ENCODE measurements at places on chromosomes 7 and 10.

DNA sequence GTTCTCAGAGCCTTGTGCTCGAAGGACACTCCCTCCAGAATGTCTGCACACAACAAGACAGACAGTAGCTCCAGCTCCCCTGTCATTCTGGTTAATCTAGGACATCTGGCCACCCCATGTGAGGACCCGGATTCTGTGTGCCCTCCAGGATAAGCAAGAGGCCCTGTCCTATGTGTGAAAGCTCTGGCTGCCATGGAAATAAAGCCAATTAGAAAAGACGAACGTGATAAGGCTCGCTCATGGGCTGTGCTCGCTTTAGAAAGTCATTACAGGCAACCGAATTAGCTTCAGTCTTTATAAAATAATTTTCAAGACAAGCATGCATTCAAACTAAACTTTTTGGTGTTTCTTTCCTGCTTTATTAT lies 263.4 kb downstream of the INHBA start:
- no peak for DNase-seq

DNA sequence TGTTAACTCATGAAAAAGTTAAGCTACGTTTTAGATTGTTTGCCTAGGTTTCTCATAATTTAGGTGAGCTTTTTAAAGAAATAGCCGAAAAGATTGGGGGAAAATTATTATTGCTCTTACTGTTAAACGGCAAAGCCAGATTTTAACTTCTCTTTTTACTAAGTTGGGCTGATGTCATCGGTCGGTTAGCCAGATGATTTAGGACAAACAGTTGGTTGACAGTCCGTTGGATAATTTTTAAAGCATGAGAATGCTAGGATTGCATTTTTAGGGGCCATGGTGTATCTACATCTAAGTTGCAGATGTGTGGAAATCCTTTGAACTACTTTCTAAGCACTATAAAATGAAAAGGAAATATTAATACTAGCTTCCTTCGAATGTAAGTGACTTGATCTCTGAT lies 280.9 kb upstream of the AKR1E2 start:
- no peak for DNase-seq

DNA sequence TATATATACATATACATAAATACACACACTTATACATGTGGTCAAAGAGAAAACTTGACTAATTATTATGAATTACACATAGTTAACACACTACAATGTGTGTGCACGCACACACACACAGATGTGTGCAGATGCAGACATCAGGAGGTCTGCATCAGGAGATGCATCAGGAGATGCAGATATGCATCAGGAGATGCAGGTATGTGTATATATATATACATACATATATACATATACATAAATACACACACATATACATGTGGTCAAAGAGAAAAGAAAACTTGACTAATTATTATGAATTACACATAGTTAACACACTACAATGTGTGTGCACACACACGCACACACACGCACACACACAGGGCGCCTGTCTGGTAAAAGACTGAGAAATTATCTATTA lies 31.3 kb upstream of the MDFIC start:
- no peak for DNase-seq

DNA sequence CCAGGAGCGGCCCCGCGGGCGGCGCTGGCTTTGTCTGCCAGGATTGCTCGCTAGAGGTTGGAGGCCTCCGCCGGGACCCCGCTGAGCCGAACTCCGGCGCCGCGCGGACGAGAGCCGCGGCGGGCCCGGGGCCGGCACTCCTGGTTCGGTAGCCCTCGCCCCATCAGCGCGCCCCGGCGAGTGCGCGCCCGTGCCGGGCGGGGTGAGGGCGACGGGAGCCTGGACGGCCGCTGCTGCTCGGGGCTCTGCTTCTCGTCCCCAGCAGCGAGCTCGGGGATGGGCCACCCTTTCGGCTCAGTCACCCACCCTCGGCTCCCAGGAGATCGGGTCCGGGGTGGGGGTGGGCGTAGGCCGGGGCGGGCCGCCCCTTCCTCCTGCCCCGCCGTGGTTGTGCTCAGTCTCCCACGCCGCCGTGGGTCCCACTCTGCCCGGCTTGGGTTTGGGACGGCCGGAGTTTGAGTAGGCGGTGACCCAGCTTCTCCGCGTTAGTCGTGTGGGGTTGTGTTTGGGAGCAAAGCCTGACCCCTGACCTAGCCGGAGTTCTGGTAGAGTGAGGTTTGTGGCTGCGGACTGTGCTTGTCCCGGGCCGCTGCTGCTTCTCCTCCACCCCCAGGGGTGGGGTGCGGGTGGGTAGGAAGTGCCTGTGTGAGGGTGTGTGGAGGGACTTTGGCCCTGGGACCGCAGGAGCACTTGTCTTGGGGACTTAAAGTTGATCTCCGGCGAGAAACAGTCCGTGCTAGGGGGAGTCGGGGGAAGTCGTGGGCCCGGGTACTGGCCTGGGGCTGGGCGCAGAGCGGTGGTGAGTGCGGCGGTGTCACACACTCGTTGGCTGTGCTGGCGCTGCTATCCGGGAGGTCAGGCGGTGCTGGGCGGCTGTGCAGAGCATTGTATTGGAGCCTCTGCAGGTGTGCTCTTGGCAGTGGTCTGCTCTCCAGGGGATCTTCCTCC lies 677 bp downstream of the TSPAN14 start:
- DNase-seq: peak; percentile 40

DNA sequence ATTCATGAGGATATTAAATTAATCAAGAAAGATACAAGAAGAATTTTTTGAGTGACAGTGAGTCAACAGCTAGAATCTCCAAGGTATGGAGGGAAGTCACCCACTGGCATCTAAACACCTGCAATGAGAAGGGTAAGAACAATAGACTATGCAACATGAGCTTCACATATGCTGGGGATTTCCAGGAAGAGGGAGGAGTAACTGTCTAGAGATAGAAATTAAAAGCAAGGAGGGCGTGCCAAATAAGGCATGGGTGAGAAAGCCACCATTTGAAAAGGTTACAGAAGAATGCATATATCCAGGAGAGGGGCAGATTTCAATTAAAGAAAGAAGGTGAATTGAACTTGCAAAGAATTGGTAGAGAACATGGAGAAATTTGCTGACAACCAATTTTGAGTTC lies 365.7 kb downstream of the GPR37 start:
- no peak for DNase-seq
